ENCODE measurements at places on chromosomes 7 and 10.

GRCh38 chr10:80416479-80417098, 8.2 kb downstream of the PRXL2A start:
- DNase-seq = no peak

- no peak for DNase-seq
These were observed 101.1 kb upstream of the PPIF start for GRCh38 chr10:79246209-79246581.

GRCh38 chr7:149109969-149110368, 16.2 kb downstream of the ZNF425 start:
- DNase-seq = no peak

DNA sequence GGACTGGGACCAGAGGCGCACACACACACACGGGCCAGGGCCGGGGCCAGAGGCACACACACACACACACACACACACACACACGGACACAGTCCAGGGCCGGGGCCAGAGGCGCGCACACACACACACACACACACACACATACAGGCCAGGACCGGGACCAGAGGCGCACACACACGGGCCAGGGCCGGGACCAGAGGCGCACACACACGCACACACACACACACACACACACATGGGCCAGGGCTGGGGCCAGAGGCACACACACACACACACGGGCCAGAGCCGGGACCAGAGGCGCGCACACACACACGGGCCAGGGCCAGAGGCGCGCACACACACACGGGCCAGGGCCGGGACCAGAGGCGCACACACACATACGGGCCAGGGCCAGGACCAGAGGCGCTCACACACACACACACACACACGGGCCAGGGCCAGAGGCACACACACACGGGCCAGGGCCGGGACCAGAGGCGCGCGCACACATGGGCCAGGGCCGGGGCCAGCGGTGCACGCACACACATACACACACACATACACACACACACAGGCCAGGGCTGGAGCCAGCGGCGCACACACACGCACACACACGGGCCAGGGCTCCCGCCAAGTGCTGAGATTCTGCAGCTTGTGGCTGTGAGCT, 268.8 kb downstream of the ELFN1 start:
- no peak for DNase-seq

- no peak for DNase-seq
These were observed 19.9 kb downstream of the SLC29A3 start for GRCh38 chr10:71338728-71339495.

DNA sequence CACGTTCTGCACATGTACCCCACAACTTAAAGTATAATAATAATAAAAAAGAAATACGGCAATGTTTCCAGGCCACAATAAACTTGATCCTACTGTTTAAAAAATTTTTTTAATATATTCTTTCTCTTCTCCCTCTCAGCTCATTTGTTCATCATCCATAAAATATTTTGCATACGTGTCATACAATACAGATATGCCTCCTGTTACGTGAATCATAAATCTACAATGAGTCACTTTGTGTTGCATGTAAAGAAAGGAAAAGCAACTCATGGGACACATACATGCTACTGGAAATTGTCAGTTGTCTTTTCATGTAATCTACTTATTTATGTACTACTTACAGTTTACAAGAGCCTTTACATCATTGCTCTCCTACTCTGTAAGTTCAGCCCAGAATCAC, 1.1 kb upstream of the TECTB start:
- no peak for DNase-seq

GRCh38 chr7:46123-46829, 146.1 kb upstream of the FAM20C start:
- DNase-seq = no peak

GRCh38 chr10:110643653-110644597, at the start of gene RBM20:
TSS of gene RBM20 (plus strand) at chr10:110644336. CDS start at chr10:110644455, 119 bp downstream.
- DNase-seq = no peak

DNA sequence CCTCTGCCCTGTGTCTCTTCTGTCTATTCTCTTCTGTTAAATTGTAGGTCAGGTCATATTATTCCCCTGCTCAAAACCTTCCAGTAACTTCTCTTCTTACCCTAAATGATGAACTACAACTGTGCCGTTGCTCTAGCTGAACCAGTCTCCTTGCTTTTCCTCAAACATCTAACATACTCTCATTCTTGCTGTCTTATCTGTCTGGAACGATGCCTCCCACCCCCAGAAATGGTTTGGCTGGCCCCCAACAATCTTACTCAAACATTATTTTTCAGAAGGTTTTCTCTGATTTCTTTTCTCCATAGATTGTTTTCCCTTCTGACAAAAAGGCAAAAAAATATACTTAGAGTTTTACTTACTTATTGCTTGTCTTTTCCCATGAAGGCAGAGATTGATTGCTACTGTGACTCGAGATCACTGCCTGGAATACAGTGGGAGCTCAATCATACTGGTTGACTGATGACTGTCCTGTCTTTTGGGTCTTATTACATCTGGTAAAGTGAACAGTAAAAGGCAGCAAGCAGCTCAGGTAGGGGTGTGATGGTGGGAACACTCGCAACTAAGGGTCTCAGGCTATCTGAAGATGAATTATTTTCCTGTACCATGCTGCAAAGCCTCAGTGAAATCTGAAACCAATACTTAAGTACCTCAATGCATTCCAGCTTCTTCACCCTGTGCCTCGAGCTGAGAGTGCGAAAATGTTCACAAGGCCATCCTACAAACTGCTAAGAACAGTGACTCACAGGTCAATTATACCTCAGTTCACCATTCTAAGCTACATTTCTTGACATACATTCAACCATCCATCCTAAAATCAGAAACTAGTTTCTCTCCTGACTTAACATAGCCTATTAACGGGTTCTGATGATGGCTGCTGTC, 67.6 kb downstream of the DNMBP start:
- no peak for DNase-seq

DNA sequence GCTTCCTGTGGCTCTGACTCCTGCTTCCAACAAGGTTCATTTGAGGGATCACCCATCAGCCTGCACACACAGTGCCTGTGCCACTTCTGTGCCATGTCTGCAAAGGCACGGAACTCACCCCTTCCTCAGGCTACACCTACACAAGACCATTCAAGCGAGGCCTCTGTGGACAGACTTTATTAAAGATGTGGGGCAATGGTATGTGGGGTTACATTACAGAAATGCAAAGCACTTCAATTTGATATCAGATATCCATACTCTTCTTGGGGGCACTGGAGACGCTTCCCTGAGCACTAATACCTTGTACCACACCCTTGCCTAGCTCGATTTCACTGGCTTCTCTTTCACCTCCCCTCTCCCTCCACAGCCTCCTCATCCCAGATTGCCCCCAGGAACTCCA, 84.4 kb upstream of the FGL2 start:
- no peak for DNase-seq

GRCh38 chr10:17506856-17507471, 52.6 kb upstream of the ST8SIA6 start:
- no peak for DNase-seq

DNA sequence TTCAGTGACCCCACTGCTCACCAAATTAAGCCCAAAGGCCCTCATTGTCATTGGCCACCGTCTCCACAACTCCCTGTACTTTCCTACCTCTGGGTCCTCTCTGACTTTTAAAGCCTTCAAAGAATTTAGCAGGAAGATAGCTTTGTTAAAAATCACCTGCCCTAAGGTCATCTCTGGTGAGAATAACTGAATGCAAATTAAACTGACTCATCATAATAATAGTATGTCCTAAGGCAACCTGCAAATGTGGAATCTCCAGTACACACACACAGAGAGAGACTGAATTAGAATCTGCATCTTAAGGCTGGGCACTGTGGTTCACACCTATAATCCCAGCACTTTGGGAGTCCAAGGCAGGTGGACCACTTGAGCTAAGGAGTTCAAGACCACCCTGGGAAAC, 24.1 kb downstream of the OAT start:
- DNase-seq = no peak

DNA sequence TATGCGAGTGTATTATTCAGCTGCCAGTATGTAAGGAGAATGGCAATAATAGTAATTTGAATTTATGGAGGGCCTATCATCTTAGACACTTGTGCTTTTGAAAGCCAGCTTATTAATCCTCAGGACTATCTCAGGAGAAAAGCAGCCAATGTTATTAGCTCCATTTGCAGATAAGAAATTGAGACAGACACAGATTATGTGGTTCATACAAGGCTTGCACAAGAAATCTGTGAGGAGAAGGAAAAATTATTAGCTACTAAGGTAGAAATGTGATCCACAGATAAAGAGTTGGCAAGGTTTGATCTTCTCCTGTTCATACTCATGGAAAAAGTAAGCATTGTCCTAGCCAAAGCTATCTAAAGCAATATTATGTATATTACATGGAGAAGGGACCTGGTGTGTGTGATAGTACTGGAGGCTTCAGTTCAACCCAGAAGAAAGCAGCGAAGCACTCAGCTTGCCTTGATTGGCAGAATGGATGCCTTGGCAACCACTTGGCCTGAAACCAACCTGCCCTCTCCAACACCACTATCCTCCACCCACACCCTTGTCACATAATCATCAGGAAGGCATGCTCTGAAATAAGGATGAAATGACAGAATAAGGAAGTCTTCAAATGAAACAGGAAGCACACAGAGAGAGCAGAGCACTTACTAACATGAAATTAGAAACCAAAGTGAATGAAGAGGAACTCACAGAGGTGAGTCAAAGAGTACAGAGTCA, 18.0 kb downstream of the MACC1 start:
- no peak for DNase-seq

- no peak for DNase-seq
These were observed 6.7 kb upstream of the DNTT start for GRCh38 chr10:96297486-96297885.

DNA sequence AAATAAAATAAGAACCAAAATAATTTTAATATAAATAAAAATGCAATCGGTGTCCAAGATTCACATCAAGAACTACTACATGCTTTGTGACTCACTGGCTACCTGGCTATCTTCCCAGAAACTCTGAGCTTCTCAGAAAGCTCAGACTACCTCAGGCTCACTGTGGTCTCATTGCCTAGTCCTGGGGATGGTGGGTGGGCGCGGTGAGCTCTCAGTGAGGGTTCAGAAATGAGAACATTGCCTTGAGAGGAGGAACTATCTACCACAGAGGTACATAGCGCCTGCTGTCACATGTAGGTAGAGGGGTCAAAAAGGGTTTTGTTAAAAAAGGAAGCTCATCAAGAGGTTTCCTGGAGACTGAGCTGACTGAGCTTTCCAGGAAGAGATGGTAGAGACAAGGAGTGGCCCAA, 108.0 kb downstream of the WDFY4 start:
- DNase-seq = no peak

- DNase-seq = no peak
These were observed 2.7 kb upstream of the UNCX start for GRCh38 chr7:1229956-1230355.

- DNase-seq = no peak
These were observed 17.8 kb downstream of the CAV1 start for GRCh38 chr7:116542618-116543017.

- DNase-seq = no peak
These were observed 76.6 kb downstream of the CYP26A1 start for GRCh38 chr10:93150289-93150688.

GRCh38 chr7:41732436-41732785, 29.5 kb upstream of the INHBA start:
- DNase-seq = no peak

DNA sequence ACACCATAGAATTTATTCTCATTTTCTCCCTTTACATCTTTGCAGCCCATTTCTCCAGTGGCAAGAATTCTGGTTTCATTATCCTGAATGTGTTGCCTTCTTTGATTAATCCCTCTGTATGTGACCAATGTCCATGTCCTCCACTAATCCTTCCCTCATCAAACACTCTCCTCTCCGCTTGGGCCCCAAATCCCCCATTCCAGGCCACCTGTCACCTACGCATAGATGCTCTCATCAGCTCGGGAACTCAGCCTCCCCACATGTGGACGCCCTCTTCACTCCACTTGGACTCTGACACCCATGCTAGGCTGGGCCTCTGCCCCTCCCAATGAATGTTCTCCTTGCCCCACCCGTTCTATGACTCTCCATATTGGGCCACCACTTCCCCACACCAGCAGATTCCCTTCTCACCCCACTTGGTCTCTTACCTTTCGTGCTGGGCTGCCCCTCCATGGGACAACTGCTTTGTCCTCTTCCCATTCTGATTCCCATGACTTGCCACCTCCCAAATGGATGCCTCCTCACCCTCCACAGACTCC, 18.7 kb upstream of the RBM20 start:
- no peak for DNase-seq

GRCh38 chr7:128424686-128425275, 15.0 kb upstream of the IMPDH1 start:
- DNase-seq = no peak

GRCh38 chr10:10794791-10795191, 222.9 kb upstream of the CELF2 start:
- DNase-seq = no peak

GRCh38 chr10:96541921-96542320, 28.2 kb upstream of the TLL2 start:
- DNase-seq = no peak

DNA sequence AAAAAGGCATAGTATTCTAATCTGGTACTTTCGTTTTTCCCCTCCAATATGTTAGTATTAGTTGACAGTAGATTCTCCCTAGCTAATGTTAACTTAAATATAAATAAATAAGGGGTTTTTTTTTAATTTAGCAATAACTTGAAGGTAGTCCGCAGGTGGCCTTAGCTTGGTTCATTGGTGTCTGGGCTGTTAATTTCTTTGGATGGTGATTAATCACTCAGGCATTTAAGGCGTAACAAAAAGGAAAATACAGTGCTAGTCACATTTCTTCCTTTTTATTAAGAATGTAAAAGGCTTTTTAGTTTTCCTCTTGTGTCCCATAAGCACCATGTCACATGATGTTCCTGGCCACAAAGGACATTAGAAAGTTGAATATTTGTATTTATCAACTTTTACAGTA, 161.0 kb upstream of the POT1 start:
- no peak for DNase-seq

DNA sequence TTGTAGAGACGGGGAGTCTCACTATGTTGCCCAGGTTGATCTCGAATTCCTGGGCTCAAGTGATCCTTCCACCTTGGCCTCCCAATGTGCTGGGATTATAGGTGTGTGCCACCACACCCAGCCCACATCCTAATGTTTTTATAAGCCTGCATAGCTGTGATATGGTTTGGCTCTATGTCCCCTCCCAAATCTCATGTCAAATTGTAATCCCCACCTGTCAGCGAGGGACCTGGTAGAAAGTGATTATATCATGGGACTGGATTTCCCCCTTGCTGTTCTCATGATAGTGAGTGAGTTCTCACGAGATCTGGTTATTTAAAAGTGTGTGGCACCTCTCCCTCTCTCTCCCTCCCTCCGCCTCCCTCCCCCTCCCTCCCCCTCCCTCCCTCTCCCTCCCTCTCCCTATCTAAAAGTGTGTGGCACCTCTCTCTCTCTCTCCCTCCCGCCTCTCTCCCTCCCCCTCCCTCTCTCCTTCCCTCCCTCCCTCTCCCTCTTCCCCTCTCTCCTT, 13.9 kb downstream of the BAMBI start:
- DNase-seq = no peak

DNA sequence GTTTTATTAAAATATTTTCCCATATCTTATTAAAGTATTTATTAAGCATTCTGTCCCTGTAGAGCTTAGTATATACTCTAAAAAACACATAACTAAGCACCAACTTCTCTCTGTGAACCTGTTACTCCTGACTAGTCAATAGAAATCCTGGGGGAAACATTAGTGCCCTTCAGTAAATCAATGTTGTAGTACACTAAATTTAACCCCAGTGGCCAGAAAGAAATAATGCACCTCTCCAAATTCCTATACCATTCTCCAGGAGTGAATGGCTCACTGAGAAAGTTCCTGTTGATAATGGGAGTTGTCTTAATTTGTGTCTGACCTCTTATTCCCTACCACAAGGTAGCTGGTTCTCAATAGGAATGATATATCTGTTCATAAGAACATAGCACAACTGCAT, 188.2 kb downstream of the SEMA3D start:
- no peak for DNase-seq

All from activated CD4-positive, alpha-beta T cell treated with anti-CD3 and anti-CD28 coated beads for 1 hour (primary cell).